MCF 10A (cell line): ENCODE measurements at places on chromosomes 5 and 9. TPM values are rescaled to one million over a fixed set of nuclear protein-coding genes. Genes with fewer than 3 reads are reported as not detected.

DNA sequence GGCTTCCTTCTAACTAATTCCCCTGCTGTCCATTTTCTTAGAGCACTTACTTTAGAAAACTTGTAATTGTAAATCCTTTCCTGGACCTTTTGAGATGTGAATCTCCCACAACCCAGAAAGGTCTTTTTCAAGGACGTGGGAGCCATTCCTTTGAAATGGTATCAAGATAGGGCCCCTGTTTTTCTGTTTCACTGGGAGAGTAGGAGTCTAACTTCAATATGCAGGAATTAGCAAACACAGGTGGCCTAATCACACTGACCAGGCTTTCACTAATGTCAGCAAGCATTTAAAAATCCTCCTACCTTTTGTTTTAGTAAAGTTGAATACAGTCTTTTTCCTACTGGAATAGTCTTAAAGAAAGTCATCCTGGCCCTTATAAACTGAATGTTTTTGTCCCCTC lies 558.3 kb downstream of the PTPRD start:
- no peak for DNase-seq

The CCDC112 gene
- 10.3 and 10.7 TPM in 2 replicates for total RNA-seq

DNA sequence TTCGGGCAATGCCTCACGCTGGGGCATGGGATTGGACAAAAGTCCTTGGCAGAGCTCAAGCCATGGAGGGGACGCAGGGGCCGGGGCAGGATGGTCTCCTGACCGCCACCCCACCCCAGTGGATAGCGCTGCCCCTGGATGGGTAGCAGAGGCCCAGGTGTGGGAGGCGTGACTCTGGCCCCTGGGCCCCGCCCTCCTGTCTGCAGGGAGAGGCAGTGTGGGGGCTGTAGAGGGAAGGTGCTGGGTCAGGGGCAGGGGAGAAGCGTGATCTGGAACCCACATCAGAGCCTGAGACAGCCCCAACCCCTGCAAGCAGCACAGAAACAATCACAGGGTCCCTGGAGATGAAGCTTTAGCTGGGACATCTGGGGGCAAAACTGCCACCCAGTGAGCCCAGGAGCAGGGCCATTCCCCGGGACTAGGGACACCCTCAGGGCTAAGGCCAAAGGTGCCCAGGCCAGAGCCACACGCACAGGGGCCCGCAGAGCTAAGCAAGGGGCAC lies 36.2 kb downstream of the NACC2 start:
- no peak for DNase-seq

DNA sequence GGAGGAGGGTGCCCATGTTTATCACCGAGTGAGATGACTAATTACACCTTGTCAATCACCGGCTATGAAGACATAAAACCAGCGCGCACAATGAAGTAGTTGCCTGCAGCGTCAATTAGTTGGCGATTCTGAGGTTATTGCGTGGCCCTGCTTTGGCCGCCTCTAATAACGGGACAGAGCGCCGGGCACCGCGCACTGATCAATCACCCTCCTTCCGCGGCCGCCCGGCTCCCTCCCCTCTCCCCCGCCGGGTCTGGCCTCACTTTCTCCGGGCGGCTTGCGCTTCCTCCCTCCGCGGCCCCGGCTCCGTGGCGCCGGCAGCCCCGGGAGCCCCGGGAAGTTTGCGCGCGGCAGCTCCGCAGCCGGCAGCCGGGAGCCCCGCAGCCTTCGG lies 3.3 kb upstream of the LHX2 start:
- DNase-seq = peak; percentile 20

DNA sequence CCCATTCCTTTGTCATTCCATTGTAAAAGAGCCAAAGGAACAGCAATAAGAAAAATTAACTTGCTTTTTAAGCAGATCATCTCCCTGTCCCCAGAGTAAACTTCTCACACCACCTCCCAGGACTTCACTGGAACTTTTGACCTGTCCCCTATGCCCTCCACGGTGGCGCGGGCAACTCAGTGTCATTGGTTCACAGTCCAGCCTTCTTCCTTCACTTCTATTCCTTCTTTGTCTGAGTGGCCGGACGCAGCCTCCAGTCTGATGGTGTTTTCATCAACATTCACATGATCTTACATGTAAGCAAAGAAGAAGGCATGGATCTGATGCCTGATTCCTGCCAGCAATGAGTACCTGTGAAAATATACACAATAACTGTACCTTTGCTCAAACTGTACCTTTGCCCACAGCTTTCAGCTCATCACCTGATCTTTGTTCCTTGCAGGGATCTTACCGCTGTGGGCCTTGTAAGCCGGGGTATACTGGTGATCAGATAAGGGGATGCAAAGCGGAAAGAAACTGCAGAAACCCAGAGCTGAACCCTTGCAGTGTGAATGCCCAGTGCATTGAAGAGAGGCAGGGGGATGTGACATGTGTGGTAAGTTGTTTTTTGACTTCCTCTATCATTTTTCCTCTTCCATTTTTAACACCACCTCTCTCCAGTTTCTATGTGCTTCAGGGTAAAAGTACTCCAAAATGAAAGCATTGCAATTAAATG lies 32.5 kb downstream of the THBS4 start:
- no peak for DNase-seq

GRCh38 chr5:10639846-10640368 lies 76.0 kb downstream of the ANKRD33B start:
- DNase-seq = no peak
